ENCODE measurements at places on chromosomes 2 and 18. TPM values are rescaled to one million over a fixed set of nuclear protein-coding genes. Genes with fewer than 3 reads are reported as not detected.

DNA sequence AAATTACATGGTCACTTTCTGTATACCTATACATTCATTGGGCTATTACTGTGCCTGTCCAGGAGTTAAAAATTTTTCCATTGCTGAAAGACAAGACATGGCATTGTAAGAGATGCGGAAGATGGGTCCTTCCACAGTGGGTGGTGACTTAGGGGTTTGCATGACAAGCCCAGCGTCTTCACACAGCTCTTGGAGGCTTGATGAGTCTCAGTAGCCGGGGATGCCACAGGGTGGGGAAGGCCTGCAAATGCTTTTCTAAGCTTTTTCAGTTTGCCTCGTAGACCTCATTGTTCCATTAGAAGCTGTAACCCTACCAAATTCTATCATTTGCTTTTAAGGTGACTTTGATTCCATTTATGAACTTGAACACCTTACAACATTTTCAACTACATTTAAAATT is 18.1 kb upstream of the MAPRE3 start:
- DNase-seq: peak; percentile 67

DNA sequence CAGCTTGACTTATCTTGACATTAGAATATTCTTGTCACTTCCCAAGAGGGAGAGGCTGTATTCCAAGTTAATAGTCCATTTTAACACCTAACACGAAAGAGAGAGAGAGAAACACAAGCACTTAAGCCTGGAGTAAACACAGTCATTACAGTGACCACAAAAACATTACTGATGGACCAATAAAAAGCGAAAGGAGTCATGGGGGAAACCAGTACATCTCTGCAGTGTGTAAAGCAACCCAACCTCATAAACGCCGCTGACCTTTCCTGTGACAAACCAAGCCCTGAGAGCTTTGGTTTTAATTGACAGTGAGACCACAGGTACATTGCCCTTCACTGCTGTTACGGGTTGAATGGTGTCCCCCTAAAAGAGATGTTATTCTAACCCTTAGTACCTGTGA is 78.3 kb downstream of the SMAD4 start:
- DNase-seq: no peak

GRCh38 chr2:69118609-69119008 is 105.6 kb downstream of the ANTXR1 start:
- DNase-seq: peak; percentile 13

GRCh38 chr18:2797951-2798350 is 48.9 kb upstream of the EMILIN2 start:
- no peak for DNase-seq

DNA sequence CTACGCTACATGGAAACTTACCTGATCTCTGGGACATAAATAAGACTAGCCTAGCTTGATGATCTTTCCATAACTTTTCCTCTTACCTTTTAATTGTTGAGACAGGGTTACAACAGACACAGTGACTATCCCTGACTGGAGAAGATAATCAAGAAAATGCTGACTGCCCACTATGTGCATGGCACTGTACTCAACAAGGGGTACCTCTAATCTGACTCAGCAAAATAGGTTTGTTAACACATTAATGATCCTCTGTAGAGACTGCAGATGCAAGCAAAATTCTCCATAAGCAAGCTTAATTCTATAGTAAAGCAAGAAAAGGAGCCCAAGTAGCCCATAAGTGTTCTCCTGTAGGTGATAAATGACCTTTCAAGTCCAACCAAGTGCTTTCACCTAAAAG is 25.5 kb downstream of the ACVR1C start:
- DNase-seq: no peak

GRCh38 chr2:184596819-184597411 is 1.4 kb upstream of the ZNF804A start:
- DNase-seq: no peak

- DNase-seq: no peak
Measured at GRCh38 chr2:148982282-148982681, 56.2 kb upstream of the LYPD6B start.

GRCh38 chr2:170047331-170048065 is 130.4 kb upstream of the MYO3B start:
- DNase-seq: no peak

GRCh38 chr2:216522892-216523502 is 24.4 kb downstream of the RPL37A start:
- DNase-seq: no peak

- DNase-seq: no peak
Measured at GRCh38 chr2:10202131-10202665, 79.7 kb downstream of the RRM2 start.

- DNase-seq: no peak
Measured at GRCh38 chr2:199273042-199273511, 184.7 kb downstream of the SATB2 start.

- no peak for DNase-seq
Measured at GRCh38 chr18:24959051-24959476, 392.9 kb downstream of the ZNF521 start.

DNA sequence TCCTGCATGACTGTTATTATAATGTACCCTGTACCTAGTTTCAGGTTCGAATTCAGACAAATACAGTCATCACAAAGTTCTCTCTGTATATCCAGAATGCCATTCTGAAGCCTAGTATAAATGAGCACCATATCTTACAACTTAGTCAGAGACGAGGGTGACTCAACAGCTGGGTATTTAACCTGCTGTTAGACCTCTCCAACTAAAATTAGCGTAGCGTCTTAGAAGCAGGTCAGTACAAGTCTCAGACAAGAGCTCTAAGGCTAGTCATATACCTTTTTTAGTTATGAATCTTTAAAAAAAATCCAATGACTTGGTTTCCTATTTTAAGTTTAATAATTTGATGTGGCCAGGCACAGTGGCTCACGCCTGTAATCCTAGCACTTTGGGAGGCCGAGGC is 74.1 kb downstream of the CABYR start:
- no peak for DNase-seq

DNA sequence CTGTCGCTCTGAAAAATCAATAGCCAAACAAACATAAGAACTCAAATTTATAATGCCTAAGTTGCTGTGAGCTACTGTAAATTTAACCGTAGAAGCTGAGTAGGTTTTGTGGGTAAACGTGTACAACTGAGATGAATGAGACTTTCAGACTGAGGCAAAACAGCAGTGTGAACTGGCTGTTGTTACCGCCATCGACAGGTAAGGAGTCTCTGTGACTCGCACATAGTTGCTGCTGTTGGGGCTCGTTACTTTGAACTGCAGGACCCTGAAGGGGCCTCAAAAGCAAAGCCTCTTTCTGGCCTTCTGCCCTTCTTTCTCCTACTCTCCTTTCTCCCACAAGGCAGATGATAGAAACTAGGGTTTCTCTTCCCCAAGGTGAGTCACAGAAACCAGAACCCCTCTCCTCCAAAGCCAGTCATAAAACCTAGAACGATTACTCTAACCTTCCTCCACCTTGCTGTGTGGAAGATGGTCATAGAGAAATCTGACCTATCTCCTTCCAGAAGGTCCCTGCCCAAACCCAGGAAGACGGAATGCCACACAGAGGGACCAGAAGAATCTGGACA is 101.2 kb downstream of the DLGAP1 start:
- no peak for DNase-seq

GRCh38 chr2:144529841-144530240 is 9.9 kb upstream of the ZEB2 start:
- DNase-seq: no peak

DNA sequence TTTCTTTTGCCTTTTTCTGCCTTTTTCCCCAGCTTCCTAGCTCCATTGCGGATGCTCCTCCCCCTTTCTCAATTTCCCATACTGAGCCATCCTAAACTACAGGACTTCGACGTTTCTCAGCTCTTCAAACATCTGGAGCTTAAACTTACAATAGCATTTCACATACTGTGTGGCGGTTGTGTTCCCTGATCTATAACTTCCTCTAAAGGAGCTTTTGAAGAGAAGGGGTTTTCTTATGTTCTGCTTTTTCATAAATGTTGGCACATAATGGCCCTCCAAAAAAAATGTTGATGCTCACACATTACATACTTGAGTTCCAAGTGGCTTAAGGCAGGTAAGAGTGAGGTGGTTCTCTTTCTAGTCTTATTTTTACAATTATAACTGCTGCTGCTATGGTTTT is 87.4 kb downstream of the RNF144A start:
- no peak for DNase-seq

Gene KANSL1L
- total RNA-seq: 11.4 TPM

Gene TTN
- total RNA-seq: 0.80 TPM

Gene CXCR4
- 62.1 TPM for total RNA-seq

Gene FKBP1B
- 40.5 TPM for total RNA-seq

Gene CHRND
- not detected for total RNA-seq

Gene DOK6
- 2.5 TPM for total RNA-seq

Gene C1D
- 29.6 TPM for total RNA-seq

Gene KCNG3
- total RNA-seq: 2.7 TPM

Gene UGT1A6
- total RNA-seq: not detected
